Foreskin keratinocyte (primary cell): ENCODE measurements at places on chromosomes 1 and 21. TPM values are rescaled to one million over a fixed set of nuclear protein-coding genes. Genes with fewer than 3 reads are reported as not detected.

DNA sequence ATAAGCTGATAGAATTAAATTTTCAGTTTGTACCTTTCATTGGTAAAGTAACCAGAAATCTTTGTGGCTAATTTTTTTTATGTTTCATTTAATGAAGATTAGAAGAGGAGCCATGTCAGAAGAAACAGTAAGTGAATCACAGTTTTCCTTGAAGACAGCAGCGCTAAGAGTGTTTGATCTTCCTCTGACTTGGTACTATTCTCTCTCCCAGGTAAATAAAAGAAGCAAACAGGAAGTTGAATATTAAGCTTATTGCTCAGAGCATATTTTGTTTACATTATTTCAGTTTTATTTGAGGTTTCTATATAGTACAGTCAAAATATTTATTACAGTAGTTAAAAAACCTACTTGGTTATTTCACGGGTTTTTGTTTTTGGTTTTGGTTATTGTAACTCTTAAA lies 3.7 kb downstream of the MIGA1 start:
- DNase-seq, result no peak

GRCh38 chr1:201591981-201592380 lies 53.1 kb downstream of the NAV1 start:
- no peak for DNase-seq

The PLA2G4A gene
- polyA plus RNA-seq, result 4.7 and 7.2 TPM in 2 replicates

- no peak for DNase-seq
Observed at GRCh38 chr21:41989698-41990097, 20.5 kb downstream of the ZBTB21 start.

DNA sequence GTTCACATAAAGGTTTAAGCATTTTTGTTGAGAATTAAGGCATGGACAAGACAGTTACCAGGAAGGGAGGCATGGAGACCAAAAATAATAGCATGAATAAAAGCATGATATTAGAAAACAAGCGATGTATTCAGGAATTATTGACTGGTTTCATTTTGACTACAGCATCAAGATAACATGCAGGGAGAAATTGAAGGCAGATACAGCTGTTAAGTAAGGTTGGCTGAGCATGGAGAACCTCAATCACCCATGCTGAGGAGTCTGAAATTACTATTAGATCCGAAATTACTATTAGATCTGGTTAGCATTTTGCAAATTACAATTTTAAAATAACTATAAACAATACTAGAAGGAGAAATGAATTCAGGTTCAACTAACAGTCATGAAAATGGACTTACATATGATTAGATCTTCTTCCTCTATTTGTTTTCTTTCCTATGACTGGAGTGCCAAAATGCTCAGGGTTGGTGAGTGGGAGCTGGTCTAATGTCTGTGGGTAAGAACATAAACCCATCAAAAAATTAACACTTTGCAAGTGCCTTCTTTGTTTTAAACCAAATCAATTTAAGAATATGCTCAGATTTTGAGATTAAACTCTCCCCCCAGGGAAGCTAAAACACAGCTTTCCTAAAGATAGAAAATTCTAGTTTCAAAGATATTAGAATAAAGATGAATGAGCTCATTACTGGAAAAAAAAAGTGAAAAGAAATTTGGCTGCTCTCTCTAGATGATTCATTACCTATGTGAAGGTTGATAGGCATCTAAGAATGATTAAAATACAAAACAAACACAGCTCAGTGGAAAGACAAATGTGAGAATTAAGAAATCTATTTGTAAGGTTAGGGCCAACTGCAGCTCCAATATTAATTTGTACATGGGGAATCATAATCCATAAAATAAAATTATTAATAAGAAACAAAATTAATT lies 81.7 kb downstream of the ARID4B start:
- no peak for DNase-seq
